CD4-positive, alpha-beta T cell treated with Interleukin-4 for 4 hours (primary cell): ENCODE measurements at places on chromosomes 16 and 17.

DNA sequence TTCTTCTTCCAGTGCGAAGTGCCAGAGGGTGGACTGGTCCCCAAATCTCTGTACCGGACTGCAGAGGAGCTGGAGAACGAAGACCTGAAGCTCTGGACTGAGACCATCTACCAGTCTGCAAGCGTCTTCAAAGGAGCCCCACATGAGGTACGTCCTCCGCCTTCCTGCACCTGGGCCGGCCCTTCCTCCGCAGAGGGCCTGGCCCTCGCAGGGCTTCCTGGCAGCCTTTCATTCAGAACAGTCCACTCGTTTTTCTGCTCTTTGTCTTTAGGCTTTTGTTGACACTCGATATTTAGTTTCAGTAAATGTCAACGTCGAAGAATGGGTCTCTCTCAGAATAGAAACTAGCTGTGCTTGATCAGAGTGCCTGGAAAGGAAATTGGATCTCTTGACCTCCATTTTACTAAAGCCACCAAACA lies 68.6 kb downstream of the SEC14L1 start:
- no peak for DNase-seq

DNA sequence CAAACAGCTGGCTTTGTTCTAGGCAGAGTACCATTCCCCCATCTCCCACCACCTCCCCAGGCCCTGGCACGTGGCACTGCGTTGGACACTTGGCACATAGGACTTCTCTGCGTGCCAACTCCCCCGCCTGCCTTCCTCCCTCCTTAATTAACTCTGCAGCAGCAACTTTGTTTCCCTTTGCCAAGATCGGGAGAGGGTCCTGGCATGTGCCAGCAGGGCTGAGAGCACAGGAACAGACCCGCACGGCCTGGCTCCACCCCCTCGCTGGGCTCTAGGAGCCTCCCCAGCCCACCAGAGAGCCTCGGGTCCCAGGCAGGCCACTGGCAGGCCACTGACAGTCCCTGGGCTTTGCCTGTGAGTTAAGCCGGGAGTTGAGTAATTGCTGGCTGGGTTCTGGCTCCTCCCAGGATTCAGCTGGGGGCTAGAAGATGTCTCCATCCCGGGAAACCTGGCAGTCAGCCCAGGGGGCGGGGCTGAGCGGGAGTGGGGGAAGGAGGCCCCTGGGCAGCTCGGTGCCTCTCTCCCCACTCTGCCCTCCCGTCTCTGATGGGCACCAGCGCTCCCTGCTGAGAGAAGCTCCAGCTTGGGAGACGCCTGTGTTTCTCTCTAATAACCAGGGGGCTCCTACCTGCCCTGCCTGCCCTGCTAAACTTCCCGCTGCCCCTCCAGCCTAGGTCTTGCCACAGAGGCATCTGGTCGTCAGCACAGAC lies 224.0 kb upstream of the TNRC6C start:
- no peak for DNase-seq

GRCh38 chr16:424033-424622 lies 1.3 kb upstream of the RAB11FIP3 start:
- DNase-seq = no peak

GRCh38 chr17:44216173-44216572 lies 3.3 kb downstream of the UBTF start:
- peak; percentile 48 for DNase-seq

- peak; percentile 53 for DNase-seq
Observed at GRCh38 chr17:28726226-28726626, at the start of gene TLCD1. Gene TLCD1 (minus strand): TSS chr17:28726233. CDS start chr17:28726097, 136 bp downstream.

- no peak for DNase-seq
Observed at GRCh38 chr16:10870137-10870776, 6.7 kb upstream of the CIITA start.

DNA sequence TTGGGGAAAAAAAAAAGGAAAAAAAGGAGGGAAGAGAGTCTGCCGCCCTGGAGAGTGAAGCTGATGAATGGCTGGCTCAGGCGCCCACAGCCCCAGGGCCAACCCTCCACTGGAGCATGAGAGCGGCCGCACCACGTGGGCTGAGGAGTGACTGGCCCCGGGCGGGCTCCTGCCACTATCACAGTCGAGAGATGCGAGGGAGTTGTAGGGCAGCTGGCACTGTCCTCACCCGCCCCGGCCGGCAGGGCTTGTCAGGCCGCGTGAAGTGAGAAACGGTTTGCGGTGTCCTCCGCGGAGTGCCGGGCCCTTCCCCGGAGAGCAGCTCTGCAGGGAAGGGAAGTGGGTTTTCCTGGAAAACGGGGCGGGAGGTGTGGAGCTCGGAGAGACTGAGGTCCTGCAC lies 45.9 kb downstream of the JPH3 start:
- DNase-seq = no peak

DNA sequence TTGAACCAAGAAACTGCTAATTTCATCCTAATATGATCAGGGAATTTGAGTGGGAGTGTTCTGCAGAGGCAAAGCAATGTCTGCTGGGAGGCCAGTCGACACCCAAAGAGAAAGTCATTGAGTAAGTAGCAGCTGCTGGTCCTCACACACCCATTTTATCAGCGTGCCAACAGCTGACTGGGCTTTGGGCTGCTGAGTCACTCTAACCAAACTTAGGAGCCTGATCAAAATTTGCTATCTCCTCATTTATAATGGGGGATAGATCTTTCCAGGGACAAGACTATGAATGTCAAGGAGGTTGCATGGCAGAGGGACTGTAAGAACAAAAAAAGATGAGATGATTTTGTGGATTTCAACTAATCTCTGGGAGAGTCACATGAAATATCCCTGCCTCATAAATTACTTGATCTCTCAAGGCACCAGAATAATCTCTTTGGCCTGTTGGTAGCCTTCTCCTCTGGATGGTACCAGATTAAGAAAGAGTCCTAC lies 32.9 kb downstream of the CPSF4L start:
- DNase-seq = peak; percentile 53

DNA sequence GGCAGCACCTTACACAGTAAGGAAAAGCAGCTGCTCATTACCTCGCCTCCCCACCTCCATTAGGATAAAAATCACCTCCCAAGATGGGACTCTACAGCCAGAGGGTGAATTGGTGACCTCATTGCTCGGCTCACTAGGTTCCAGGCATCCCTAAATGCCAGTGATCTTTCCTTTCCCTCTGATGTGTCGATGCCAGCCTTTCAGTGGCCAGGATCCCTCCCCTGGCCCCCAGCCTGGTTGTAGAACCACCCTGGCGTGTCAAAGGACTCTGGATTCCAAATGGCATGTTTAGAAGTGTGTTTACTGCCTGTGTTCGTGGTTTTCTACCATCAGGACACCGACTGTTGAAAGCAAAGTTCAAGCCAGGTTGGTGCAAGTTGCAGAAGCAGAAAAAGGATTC lies 72.1 kb upstream of the LYRM9 start:
- DNase-seq = no peak
